ENCODE measurements at places on chromosomes 2 and 18. TPM values are rescaled to one million over a fixed set of nuclear protein-coding genes. Genes with fewer than 3 reads are reported as not detected.

GRCh38 chr18:63409301-63409700 lies 13.0 kb downstream of the VPS4B start:
- no peak for DNase-seq

DNA sequence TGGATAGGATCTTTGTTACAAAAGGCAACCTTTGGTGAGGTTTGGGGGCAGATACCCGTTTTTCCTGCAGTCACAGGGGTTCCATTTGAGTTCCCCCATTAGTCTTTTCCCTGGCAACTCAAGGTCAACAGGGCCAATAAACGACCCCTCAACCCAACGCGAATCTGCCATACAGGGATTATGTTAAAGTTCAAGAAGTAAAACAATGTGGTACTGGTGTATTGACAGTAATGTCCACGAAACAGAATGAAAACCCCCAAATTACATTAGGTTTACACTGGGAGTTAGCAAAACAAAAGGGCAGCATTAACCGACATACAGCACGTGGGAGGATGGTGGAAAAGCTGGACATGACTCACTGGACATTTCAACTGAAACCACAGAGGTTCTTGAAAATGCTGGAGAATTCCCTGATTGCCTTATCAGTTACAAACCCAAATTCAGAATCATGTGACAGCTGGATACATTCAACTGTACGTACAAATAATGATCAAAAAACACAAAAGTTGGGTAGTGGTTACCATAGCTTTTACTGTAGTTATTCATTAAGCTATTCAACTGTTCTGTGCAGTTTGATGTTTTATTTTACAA lies 4.9 kb upstream of the IMP4 start:
- no peak for DNase-seq

- no peak for DNase-seq
Measured at GRCh38 chr2:172248381-172248780, 145.7 kb upstream of the DLX2 start.

DNA sequence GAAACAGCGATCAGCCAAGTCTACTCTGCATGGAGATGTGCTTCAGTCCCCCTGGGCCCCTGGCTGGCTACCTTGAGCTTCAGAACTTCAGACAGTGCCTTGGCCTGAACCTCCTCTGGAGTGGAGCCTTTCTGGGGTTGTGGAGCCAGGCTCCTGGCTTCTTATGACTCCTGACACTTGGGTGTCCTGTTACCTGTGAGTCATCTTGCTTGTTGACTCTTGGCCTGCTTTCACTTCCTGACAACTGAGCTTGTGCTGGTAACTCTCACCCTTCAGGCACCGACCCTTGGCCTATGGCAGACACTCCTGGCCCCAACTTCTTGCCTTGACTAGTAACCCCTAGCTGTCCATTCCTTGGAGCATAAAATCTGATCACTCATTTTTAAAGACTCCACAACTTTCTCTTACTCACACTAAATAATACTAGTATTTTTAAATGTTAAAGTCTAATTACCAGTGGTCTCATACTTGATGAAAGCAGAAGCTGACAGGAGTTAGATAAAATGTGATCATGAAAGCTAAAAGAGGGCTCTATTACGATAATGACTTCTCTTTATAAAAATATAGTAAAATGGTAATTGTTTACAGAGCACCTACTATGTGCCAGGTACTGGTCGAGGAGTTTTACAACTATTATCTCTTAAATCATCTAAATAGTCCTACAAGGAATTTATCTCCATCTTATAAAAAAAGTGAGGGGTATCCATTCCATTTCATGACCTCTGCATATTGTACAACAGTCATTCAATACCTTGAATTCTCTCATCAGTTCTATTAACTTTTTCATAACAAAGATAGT lies 46.3 kb upstream of the VIT start:
- no peak for DNase-seq

DNA sequence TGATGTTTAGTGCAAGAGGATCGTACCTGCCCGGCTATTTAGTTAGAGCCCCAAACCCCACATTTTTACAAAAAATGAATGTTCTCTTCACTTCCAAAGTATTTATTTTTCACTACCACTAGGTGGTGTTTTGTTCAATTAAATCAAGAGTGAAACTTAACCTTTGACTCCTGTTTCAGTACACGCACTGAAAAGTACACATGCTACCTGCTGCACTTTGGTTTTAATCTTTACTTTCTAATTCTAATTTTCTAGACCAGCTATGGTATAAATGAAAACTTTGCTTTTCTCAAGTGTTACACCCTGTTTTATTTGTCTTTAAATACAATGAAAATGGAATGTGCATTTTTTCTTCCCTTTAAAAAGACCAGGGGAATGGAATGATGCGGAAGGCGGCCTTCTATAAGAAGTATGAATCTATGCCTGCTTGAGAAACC lies 31.4 kb upstream of the CHN1 start:
- no peak for DNase-seq

DNA sequence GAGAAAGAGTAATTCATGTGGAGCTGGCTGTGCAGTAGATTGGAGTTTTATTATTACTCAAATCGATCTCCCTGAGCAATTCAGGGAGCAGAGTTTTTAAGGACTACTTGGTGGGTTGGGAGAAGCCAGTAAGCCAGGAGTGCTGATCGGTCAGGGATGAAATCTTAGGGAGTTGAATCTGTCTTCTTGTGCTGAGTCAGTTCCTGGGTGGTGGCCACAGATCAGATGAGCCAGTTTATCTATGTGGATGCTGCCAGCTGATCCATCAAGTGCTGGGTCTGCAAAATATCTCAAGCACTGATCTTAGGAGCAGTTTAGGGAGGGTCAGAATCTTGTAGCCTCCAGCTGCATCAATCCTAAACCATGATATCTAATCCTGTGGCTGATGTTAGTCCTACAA lies 17.0 kb upstream of the UGT1A8 start:
- no peak for DNase-seq

GRCh38 chr2:148484066-148484465 lies 160.5 kb upstream of the EPC2 start:
- no peak for DNase-seq

DNA sequence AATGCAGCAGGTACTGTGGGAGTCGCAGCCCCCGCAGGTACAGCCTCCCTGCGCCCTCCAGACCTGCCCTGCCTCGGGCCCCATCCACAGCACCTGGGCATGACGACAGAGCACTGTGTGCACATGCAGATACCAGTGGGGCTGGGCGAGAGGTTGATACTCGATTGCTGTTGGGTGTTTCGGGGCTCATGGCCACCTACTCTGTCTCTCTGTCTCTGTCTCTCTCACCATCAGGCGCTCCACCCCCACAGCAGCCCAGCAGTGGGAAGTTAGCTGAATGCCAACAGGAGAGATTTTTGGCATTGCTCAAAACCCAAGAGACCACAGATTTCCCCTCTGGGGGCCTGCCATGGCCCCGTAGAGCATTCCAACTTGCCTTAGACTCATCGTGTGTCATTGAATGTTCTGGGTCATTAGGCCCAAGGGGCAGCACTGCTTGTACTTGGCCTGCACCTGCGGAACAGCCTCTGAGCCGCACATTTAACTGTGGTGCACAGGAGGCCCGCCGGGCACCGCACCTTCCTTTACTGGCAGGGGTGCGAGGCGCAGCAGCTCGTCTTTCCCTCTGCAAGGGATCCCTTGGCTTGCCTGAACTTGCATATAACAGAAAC lies 18.8 kb downstream of the KCNIP3 start:
- no peak for DNase-seq

DNA sequence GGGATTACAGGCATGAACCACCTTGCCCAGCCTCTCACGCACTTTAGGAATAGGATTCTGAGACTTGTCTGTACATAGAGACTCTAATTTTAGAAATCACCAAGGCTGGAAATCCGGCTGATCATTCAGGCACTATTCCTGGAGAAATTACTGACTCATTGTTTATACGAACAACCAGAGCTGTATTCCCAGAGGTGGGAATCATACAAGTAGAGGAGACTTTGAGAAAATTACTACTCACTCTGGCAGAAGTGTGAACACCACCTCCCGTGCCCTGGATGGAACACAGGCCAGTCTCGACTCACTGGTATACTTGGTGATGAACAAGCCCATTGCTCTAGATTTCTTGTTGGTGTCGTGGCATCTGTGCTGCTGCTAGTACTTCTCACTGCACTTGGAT lies 5.8 kb upstream of the ADNP2 start:
- no peak for DNase-seq

GRCh38 chr2:99787769-99788382 lies 298.1 kb upstream of the REV1 start:
- no peak for DNase-seq

- no peak for DNase-seq
Measured at GRCh38 chr18:56108478-56109367, 520.7 kb upstream of the TCF4 start.

DNA sequence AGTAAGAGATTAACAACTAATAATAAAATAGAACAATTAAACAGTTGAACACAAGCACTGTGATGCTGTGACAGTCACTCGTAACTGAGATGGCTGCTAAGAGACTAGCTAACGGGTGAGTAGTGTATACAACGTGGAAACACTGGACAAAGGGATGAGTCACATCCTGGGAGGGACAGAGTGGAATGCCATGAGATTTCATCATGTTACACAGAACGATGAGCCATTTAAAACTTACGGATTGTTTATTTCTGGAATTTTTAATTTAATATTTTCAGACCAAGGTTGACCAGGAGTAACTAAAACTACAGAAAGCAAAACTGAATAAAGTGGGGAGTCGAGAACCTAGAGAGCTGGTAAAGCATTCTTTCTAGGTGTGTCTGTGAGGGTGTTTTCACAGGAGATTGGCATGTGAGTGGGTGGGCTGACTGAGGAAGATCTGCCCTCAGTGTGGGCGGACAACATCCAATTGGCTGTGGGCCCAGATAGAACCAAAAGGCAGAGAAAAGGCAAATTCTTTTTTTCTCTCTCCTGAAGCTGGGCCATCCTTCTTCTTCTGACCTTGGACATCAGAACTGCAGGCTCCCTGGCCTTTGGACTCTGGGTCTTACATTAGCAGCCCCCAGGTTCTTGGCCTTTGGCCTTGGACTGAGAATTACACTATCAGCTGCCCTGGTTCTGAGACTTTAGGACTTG lies 14.6 kb downstream of the TMSB10 start:
- DNase-seq = no peak

DNA sequence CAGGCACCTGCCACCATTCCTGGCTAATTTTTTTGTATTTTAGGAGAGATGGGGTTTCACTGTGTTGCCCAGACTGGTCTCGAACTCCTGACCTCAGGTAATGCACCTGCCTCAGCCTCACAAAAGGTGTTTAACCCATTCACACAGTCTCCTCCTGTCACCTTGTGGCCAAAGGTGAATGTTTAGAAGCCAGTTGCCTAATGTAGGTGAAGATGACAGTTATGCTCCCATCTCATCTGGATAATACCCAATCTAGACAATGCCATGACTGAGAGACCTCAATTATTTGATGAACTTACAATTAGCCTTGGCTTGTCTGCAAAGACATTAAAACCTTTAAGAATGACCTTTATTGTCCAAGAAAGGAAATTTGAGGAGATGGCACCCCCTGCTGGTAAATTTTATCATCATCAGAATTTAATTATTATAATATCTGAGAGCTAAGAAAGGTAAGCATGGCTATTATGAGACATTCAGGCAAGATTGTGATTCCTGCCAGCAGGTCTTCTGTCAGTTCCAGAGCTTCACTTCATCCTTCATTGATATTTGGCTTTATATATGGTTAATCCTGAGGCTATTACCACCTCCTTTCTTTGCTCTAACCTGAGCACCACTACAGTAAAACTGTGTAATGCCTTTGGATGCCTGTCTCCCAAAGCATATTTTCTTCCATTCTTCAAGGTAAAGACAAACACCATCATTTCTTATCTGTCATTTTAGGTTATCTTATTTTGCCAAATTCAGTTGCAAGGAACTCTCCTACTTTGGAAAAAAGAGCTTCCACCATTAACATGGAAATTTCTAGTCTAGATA lies 117.6 kb downstream of the FAM124B start:
- no peak for DNase-seq

GRCh38 chr2:28445448-28446258 lies 50.2 kb upstream of the PLB1 start:
- DNase-seq = no peak

- no peak for DNase-seq
Measured at GRCh38 chr2:223180463-223180862, 128.5 kb downstream of the KCNE4 start.

- no peak for DNase-seq
Measured at GRCh38 chr2:135494503-135494902, 36.5 kb downstream of the ZRANB3 start.

DNA sequence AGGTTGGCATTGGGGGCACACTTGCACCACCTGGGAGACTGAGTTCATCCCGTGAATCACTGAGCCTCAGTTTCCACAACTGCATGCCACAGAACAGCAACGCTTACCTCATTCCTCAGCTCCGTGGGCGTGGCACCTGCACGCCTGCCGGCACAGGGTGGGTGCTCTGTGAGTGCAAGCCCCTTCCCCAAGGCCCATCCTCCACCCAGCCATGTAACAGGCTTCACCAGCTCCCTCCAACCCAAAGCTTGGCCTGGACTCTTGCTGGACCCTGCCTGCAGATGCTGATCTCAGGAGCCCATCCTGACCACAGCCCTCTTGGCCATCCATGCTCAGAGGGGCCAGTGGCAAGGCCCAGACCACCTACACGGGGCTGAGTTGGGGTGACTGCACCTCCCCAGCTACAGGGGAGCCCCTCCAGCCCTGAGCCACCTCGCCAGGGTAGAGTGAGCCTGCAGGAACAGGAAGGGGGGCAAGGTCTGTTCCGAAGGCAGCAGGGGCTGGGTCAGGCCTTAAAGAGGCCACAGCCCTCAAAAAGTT lies 1.8 kb downstream of the PRLH start:
- no peak for DNase-seq

DNA sequence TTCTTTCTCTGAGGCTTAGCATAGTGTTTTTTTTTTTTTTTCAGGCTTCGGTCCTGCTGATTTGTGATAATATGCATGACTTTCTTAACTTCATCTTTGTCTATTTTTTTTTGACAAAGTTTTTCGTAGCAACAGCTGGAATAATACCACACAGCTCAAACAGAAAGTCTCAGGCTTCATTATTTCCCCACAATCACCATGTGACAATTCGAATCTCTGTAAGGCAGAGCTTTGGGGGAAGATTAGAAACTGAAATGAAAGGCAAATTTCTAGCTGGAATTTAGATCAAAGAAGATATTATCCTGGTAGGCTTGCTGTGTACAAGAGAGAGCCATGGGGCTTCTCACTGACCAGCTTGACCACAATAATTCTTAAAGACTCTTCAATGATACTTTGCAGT lies 12.2 kb upstream of the CD28 start:
- no peak for DNase-seq

Gene C2orf66
- 0.26 TPM for total RNA-seq

Gene MROH2A
- not detected for total RNA-seq

Gene LINC00305
- not detected for total RNA-seq

Gene BMP10
- not detected for total RNA-seq

Gene ALLC
- total RNA-seq = not detected

Gene FAM237A
- total RNA-seq = not detected

Gene CCBE1
- total RNA-seq = 2.3 TPM

Gene UCN
- total RNA-seq = 1.0 TPM

Gene IGFBP2
- 59.9 TPM for total RNA-seq

Gene RFX8
- total RNA-seq = 0.16 TPM

Gene FMNL2
- total RNA-seq = 57.6 TPM

Gene FEV
- total RNA-seq = not detected

Gene CELF4
- total RNA-seq = 0.39 TPM

Measured in mesenteric fat pad (tissue), 1 donor.